ENCODE measurements at places on chromosomes 11 and 22.

GRCh38 chr11:84922836-84923235 lies 704.3 kb downstream of the DLG2 start:
- DNase-seq = no peak

DNA sequence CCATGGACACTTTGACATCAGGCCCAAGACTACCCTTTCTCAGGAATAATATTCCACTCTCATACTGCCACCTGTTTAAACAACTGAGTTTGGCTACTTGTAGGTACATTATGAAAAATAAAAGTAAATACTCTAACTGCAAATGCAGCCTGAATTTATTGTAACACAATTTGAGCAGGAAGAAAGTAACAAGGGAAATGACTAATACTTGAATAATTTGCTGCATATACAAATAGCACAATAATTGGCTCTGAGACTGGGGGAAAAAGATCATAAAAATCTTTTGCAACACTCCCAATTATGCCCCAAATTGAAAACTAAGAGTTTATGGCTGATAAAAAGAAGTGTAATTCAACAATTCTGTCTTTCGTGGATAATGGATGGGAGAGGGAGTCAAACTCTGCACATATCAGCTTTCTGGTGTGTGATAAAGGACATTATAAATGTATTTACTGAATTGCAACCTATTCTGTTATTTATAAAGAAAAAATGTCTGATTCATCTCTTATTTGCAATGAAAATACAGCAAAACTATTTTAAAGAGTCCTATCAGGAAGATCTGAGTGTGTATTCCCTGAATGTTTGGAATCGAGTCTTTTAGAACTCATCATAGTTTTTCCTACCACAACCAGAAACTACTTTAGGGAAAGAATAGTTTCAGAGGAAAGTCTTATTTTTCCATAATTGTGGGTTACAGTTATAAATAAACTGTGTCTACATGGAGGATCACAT lies 359.0 kb downstream of the JRKL start:
- DNase-seq = peak; percentile 9

DNA sequence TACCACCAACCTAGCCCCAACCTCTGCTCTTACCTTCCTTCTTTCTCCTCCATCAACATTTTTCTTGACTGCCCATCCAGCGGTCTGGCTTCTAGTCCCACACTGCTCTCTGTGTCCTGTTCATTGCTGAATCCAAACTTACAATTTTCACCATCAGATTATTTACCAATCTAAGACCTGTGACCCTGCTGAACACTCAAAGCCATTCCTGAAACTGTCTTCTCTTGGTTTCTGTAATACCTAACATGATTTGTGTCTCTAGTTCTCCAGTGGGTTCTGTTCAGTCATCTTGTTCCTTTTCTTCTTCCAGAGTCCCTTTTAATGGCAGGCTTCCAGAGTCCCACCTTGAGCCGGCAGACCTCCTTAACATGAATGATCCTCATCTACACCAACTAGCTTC lies 24.1 kb downstream of the RRAS2 start:
- no peak for DNase-seq

GRCh38 chr11:32830413-32830738 lies 649 bp downstream of the PRRG4 start:
- DNase-seq = no peak

DNA sequence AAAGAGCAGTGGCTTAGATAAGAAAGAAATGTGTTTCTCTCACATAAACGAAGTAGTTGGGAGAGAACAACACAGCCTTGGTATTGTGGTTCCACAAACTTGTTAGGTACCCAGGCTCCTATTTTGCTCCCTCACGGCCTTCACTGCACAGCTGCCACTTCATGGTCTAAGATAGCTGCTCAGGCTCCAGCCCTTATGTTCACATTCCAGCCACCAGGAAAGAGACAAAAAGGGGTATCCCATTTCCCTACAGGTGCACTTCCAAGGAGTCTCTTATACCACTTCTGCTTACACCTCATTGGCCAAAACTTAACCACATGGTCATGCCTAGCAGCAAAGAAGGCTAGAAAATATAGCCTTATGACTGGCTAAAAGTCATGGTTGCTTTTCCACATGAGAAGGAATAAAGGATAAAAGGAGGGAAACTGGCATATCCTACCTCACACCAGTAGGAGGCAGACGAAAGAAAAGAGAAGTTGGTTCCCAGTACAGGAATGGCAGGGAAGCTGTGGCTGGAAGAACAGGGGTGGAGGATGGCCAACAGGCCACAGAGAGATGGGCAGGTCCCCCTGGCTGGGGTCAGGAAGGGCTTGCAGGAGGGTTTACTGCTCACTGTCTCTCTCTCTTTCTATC lies 5.4 kb upstream of the HDHD5 start:
- no peak for DNase-seq

- DNase-seq = no peak
These were observed 1153.0 kb upstream of the TENM4 start for GRCh38 chr11:80593648-80594374.

- DNase-seq = no peak
These were observed 44.2 kb downstream of the EXPH5 start for GRCh38 chr11:108549319-108549885.

DNA sequence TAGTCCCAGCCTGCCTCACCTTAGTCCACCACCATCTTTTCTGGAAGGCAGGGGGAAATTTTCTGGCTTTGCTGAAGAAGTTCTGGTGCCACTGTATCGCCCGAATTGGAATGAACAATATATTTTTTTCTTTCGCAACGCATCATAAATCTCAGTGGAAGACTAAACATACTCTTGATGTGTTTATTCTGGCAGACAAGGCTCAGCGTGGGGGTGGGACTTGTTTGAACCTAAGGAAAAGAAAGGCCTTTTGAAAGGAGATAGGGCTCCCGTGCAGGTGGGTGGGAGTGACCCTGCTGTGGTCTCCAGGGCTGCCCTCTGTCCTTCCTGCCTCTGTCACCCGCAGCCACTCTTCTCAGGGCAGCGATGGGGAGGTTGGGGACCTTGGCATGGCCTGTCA lies 42.5 kb downstream of the CD82 start:
- no peak for DNase-seq
